Mucosa of descending colon (tissue), 3 donors: ENCODE measurements at places on chromosomes 1 and 21.
A peak's percentile ranks its signal among the peaks of the same experiment; 100 is the strongest.

GRCh38 chr1:6003568-6004411 is 11.6 kb upstream of the NPHP4 start:
- DNase-seq: peak; percentile 10

GRCh38 chr1:86089765-86090164 is 66.8 kb downstream of the COL24A1 start:
- DNase-seq: no peak

DNA sequence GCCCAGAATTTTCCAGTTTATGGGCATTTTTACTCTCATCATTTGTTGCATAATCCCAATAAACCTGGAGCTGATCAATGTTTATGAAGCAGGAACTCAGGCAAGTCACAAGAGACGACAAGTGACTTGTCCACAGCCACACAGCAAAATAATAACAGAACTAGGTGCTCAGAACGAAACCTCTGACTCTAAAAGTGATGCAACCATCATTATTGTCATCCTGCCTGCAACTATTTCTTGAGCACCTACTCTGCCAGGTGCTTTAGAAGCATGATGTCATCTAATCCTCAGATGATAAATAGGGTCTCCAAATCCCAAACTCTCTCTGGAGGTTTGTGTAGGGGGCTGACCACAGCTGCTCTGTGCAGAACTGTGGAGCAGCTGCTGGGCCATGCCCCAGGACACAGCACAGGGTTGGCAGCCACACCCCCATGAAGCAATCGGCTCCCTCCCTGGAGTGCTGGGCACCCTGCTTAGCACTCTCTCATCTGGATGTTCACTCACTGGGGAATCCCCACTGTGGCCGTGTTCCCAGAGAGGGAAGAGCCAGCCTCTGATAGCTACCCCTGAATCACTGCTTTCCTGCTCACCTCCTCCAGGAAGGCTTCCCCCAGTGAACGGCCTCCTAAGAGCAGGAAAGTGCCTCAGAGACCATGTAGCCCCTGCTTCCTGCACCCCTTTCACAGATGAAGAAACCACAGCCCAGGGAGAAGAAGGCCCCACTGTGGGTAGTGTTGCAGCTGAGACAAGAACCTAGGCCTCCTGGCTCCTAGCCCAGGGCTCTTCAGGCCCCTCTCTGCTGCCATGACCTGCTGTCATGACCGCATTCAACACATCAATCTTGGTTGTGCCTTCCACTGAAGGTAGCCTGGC is 2.1 kb downstream of the TTC22 start:
- DNase-seq: peak; percentile 69

DNA sequence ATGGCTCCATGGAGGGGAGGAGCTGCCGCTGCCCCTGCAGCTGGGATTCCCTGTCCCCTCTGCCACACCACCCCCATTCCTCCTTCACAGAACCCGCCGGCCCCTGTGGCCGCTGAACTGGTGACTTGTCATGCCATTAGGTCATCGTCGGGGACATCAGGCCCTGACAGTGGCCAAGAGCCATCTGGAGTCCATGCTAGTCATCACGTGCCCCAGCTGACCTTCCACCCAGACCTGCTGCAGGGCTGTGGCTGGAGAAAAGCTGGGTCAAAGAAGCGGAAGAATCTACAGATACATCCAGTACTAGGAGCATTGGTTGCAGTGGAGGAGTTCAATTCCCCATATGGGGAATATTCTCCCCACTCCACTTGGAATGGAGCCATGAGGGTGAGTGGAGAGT is 78.1 kb downstream of the KCNJ15 start:
- DNase-seq: no peak

DNA sequence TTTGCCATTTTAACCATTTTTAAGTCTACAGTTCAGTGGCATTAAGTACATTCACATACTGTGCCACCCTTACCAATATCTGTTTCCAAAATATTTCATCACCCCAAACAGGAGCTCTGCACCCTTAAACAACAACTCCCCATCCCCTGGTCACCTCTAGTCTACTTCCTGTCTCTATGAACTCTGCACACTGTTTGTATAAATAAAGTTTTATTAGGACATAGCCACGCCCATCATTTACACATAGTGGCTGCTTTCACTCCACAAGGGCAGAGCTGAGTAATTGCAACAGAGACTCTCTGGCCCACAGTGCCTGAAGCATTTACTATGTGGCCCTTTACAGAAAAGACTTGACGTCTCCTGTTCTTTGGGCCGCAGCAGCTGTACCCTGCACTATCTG is 30.1 kb downstream of the KCNAB2 start:
- no peak for DNase-seq

DNA sequence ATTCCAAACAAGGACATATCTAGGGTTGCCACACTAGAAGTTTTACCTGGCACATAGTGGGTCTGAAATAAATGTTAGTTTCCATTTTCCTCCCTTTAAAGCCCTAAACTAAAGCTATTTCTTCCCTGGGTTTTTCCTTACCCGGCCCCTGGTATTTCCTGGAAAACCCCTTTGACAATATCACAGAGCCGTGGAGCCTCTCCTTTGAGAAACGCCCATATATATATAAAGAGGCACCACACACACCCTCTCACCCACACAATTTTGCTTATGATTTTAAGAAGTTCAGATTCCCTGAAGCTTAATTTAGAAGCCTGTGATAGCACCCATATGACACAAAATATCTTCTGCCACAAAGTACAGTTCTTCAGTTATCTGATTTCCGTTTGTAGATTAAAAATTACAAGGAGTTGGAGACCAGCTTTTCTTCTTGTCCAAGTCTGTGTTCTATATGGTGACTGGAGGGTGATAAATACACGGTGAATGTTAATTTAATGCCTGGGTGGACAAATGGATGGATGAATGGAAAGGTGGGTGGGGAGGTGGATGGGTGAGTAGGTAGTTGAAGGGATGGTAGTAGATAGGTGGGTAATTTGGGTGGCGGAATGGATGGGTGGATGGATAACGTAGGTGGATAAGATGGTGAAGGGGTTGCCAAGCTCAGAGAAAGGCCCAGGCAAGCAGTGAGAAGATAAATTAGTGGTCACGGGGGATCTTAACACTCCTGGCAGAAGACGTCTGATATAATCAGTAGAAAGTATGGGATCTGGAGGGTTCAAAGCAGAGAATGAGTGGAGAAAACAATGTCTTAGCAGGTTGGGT is 154.4 kb upstream of the FGGY start:
- no peak for DNase-seq

DNA sequence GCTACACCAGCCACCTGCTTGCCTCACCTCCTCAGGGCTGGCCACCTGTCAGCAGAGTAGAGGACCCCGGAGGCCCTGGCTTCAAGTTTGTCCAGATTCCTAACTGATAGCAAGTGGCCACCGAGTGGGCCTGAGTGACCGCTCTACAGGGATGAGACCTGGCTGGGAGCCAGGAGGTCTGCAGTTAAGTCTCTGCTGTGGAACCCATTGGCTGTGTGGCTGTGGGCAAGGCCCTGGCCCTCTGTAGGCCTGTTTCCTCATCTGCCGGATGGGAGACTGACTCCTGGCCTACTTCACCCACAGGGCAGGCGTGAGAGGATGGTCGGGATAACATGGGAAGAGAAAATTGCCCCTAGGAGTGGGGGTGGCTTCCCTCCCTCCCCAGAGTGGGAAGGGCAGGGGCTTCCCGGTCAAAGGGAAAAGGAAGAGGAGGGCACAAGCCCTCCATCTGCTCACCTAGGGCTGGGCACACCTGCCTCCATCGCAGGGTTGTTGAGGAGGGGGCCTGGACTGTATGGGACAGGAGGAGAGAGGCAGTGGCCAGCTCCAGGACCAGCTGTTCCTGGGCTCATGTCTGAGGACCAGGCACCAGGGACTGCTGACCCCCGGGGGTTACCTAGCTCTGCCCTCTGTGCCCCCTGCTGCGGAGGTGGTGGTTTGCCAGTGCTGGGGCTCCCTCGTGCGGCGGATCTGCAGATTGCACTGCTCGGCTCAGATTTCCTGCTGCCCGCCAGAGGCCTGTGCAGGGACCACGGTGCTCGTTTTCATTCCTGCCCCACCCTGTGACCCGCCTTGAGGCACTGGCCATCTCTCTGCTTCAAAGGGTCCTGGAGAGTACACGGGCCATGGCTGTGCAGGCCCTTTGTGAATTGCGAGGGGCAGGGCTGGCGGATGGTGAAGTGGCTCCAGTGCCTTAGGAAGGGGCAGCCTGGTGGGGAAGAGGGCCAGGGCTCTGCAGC is 9.1 kb upstream of the MTFR1L start:
- DNase-seq: peak; percentile 85

- DNase-seq: no peak
Observed at GRCh38 chr21:35801391-35801790, 258.9 kb downstream of the SETD4 start.

DNA sequence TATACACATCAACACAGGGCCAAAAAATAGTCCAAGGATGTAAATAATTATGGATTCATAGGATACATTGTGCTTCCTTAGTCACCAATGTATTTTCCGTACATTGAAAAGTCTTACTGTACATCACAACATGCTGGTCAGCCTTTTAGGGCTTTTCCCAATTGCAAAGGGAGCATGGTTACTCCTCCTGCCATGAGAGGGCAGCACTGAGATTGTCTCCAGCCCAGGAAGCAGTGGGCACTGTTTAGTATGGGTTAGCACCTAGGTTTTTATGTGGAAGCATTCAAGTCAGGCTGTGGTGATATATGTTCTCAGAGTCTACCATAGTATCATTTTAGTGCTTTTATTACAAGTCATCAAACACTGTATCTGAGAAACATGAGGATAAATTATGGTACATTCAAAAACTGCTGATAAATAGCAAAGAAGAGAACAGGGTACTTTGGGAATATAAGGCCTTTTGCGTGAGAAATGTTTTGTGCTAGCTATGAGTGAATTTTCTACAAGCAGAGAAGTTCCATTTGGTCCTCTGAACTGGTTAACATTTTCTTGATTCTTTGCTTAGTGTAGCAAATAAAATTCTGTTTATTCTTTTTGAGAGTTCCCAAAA is 34.0 kb downstream of the ST6GALNAC5 start:
- no peak for DNase-seq

DNA sequence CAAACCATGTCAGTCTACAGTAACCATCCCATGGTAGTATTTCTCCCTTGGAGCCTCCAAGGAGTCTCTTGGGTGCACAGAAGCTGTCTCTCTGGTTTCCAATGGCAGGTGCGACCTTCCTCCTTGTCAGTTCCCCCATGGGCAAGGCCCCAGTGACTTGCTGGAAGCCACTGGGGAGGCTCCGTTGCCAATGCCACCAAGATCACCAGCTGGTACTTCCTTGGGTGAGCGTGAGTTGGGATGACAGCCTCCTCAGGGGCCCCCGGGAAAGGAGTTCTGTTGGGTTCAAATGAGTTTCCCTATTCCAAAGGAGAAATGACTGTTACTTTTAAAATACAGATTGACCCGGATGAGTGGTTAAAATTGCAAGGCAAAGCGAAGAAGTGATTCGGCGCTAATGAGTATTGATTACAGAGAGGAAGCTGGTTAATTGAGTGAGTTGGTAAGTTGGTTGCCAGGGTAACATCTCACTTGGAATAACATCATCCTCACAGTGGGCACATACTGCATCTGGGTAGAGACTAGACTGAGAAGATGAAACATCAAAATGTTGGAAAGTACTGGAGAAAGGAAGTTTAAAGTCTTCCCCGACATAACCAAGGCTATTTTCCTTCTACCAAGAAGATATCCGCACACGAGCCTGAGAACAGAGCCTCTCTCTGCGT is 53.0 kb upstream of the LAPTM5 start:
- DNase-seq: no peak

DNA sequence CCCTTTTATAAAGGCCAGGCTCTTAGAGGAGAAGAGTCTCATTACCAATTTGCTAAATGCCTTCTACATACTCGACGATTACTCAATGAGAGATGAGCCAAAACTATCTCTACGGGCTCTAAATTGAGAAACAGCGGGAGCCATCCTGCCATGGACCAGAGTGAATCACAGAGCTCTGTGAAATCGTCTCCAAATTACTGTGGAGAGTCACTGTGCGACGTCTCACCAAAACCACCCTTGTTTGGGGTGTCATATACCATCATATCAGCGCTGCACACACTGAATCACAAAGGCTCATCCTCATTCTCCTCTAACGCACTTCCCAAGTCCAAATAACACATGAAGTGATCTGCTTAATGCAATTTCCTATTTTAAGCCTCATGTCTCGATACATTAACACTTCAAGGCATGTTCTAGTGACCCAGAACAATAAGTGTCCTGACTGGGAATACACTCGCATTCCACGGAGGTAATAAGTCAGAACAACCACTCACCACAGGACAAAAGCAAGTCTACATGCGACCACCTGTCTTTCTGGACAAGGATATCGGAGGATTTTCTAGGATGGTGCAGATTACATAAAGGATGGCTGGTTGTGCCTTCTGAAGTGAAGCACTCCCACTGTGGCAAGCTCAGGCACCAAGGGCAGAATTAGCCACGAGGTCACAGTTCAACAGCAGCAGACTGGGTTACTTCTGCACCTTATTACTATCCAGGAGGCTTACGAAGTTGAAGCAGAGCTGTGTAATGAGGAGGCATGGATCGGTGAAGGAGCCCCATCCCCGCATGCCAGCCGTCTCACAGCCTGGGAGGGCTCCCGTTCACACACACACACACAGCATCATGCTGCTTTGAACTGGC is 44.3 kb downstream of the NID1 start:
- no peak for DNase-seq

DNA sequence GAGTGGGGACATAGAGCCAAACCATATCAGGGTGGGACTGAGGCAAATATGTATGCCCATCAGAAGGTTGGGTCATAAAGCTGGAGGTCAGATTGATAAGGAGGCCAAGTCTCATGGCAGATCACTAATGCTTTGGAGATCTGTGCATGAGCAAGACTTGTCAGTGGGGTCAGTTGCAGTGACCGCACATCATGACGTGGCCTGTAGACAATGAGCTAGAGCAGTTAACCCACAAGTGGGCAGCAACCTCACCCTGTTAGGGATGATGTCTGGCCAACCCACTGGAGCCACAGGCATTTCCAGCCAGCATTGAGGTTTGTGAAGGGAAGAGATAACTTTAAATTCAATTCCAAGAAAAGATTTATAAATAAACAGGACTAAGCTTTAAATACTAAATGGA is 66.7 kb downstream of the XCL1 start:
- no peak for DNase-seq
